ENCODE measurements at places on chromosomes 1 and 21.

GRCh38 chr1:115258302-115258866, 79.7 kb downstream of the NGF start:
- no peak for DNase-seq

DNA sequence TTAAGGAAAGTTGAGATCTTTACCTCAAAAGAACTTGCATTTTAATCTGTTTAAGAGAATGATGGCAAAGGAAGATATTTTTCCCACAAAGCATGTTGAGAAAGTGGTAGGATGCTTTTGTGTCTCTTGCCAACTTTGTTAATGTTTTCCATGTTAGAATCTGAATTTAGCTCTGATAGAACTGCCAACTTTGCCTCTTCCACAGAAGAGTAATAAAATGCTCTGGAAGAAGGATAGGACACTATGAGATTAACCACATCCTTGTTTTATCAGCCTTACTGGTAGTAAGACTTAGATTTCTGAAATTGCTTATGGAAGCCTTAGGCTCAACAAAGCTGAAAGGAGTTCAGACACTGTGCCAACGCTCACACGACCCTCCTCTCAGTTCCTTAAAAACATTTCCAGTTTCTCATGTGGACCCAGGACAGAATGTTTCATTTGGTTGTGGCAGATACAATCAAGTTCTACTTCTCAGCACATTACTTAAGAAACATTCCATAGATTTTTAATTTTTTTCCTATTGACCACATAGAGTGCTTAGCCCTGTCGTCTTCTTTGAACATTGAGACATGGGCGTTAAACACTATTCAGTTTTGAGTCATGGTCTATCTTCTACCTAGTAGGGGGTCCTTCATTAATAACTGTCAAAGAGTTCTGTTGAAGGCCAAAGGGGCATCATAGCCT, 59.0 kb downstream of the MTR start:
- no peak for DNase-seq

DNA sequence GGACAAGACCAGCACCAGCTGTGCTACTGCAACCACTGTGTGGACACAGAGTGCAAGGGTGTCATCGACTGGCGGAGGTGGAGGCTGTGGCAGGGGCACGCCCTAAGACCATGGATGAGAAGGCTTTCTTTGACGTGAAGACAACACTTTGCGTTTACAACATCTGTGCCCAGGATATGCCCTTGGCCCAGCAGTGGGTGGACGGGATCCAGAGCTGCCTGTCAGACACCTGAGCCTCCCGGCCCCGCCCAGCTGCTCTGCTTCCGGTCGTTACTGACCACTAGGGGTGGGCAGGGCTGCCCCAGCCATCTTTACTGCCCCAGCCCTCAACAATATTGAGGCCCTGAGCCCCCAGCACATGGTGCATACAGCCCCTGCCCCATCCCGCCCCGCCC, 21.4 kb upstream of the NPPB start:
- DNase-seq: peak; percentile 39

- no peak for DNase-seq
Measured at GRCh38 chr1:189405419-189405818, 1072.2 kb downstream of the BRINP3 start.

GRCh38 chr1:228528612-228529011, 41.4 kb downstream of the RNF187 start:
- DNase-seq: no peak

- DNase-seq: no peak
Measured at GRCh38 chr1:35559317-35559944, 1.8 kb downstream of the NCDN start.

- no peak for DNase-seq
Measured at GRCh38 chr1:70195342-70195741, 10.0 kb downstream of the LRRC40 start.

- DNase-seq: no peak
Measured at GRCh38 chr1:240501115-240501514, 110.8 kb downstream of the GREM2 start.

- DNase-seq: no peak
Measured at GRCh38 chr1:230067419-230067870, 407 bp downstream of the GALNT2 start.

DNA sequence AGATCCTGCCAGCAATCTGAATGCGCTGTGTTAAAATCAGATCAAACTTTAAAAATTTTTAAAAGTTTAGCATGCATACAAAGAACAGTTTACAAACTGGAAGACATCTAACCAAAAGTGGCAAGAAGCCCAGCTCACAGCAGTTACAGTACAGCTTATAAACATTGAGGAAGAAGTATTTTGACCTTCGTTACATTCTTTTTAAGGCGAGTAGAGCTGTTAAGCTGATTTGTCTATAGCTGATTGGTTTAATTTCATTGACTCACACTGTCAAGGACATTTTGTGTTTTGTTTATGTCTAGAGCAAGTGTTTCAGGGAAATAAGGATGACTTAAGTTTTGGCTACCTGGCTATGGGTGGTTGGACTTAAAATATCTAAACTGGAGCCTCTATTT, 3.0 kb upstream of the PGM1 start:
- no peak for DNase-seq

Data from left ventricle myocardium superior (tissue), 1 donor.